ENCODE measurements at places on chromosomes 2 and 18.

GRCh38 chr2:215410932-215411285, 25.0 kb downstream of the FN1 start:
- no peak for DNase-seq

- no peak for DNase-seq
Observed at GRCh38 chr2:97734061-97735051, 21.0 kb downstream of the ZAP70 start.

- DNase-seq = no peak
Observed at GRCh38 chr2:58930537-58930936, 689.4 kb upstream of the FANCL start.

GRCh38 chr18:5500158-5500939, 43.4 kb downstream of the EPB41L3 start:
- DNase-seq = no peak

DNA sequence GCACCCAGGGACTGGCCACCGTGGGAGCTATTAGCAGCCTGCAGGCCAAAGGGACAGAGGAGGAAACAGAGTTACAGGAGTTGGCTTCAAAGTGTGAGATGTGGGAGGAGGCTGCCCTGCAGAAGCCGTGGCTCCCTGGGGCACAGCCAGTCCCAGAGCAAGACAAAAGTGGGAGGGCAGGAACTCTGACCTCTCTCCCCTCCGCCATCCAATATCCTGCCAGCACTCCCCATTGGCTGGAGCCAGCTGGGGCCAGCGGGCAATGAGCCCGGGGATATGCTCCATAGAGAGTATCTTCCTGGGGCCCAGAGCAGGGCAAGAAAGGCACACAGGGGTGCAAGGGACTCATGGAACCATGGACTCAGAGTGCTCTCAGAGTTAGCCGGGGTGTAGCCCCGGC, 143.1 kb downstream of the INHBB start:
- no peak for DNase-seq

DNA sequence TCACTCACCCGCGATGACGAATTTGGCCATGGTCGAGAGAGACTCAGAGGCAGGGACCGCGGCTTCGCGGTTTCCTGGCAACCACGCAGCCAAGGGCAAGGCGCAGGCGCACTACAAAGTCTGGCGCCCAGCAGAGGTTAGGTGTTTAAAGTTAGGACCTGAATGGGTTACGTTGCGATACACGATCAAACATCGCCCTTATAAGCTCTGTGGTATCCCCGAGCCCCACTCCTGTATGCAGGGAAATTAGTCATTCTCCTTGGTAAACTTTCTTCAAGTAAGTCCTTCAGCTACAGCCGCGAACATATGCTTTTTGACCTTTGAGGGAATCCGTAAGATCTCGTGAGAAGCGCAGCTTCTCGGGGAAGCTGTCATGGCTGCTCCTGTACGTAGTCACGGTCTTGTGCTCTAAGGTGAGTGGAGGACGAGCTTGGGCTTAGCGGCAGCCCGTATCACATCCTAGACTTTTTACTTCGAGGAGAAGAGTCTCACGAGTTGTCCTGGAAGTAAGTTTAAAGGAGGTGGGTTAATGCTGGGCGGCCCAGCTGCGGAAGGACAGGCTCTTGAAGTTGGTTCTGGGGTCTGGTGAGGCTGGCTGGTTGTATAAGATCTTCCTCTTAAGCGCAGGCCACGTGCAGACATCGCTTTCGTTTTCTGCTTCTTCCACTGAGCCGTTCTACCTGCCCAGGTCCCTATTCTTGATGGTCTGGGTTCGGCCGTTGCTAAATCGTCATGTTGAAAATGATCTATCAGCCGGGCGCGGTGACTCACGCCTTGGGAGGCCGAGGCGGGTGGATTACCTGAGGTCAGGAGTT, at the start of the genes FASTKD2 and MDH1B:
FASTKD2 (plus strand) TSS at position 365 of the 815 bp plus-strand sequence. CDS start 1,088 bp downstream, outside the sequence.
MDH1B (minus strand) TSS at position 87 of the 815 bp plus-strand sequence; CDS start at position 30, 57 bp downstream.
- peak; percentile 84 for DNase-seq

DNA sequence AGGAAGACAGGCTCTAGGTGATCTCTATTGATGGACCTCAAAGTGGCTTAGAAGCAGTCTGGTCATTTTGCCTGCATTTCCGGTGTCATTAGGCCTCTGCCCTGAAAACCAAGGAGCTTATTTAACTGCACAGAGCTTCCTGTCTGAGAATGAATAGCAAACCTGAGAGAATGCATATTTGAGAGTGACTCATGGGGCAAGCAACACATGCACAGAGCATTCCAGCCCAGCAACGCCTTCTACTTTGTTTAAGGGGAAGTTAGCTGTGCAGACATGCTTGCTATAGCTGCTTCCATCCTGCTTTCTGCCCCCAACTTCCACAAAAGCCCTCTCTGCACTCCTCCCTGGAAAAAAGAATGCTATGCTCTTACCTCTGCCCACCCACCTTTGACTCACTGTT, 232.8 kb downstream of the GRB14 start:
- DNase-seq = no peak
